ENCODE measurements at places on chromosomes 3 and 15.

- no peak for DNase-seq
These were observed 136.8 kb downstream of the FBLN2 start for GRCh38 chr3:13685721-13686120.

DNA sequence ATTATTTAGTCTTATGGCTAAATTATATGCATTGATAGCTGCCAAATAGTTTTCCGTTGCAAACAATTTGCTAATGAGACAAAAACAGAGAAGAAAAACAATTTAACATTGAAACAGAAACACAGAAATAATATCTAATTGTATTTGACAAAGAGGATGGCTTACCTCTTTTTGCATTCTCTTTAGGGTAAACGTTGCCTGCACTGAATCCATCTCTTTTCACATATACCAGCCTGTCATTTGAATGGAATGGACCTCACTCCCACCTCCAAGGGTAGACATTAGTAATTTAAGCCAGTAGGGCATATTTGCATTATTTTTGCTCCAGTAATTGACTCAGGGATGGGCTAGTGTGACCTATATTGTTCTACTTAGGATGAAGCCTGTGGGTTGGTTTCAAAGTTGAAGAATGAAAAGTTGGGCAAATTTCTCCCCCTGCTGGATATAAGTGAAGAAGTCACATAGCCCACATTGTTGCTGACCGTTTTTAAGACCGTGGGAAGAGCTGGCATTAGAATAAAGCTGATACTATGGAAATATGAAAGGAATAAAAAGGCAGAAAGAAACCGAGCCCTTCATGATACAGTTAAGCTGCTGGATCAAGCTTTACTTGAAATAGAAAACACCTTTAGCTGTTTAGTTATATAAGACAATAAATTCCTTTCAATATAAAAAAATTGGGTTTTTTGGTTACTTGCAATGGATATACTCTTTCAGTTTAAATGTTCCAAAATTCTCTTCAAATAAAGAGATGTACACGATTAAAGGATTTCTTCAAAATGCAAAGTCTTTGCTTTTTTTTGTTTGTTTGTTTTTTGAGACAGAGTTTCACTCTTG, 26.9 kb downstream of the PIERCE2 start:
- DNase-seq, result no peak

DNA sequence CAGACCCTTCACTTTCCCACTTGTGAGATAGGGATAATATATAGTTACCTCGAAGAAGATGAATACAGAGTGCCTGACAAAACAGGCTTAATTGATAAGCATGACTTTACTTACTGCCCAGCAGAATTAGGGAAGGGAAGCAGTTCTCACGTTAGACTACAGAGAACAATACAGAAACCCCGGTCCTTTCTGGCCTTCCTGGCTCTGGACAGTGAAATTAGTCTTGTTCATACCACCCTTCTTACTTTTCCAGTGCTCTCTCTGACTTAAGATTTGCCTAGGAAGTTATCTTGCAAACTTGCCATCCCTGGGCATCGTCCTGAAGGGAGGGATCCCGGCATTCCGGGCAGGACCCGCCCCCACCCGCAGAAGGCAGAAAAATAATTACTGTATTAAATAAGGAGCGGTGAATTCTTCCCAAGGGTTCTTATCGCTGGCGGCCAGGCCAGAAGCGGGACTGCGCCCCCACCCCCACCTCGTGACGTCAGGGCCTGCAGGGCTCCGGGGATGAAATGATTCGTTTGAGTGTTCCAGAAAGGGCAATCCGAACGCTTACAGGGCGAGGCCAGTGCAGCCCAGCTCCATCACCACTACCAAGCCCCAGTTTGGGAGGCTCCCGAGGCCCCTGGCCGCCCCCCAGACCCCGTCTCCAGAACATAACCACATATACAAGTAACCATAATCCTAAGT, 8.4 kb downstream of the SOX2 start:
- DNase-seq, result no peak

DNA sequence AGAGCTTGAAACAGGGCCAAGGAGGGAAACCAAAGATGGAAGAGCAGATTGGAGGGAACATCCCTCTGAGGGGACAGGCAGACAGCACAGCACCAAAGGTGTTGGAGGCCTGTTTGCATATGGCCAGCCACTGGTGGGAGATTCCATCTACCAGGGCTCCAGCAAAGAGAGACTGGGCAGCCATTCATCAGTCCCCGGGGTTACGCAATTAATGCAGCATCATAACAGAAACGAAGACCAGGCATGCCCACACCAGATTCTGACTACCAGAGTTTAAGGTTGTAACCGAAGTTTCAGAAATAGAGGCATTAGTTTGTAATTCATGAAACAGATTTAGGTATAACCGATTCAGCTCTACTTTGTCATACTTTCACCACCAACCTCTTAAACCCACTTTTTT, 58.1 kb downstream of the COL8A1 start:
- DNase-seq, result no peak

DNA sequence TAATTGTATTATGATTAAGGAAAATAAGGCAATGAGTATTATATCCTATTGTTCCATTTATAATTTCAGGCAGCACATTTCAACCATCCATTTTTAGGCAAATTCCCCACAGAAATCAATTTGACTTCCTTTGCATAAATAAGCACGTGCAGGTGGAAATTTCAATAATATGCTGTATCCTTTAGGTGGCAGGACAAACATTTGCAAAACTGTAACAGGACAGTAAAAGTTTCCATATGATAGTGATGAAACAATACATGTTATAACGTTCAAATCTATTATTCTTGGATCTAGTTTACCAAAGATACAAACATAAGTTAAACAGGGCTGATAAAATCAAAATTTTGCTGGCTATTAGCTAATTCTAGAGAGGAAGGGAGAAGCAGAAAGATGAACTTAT, 8.5 kb downstream of the UACA start:
- no peak for DNase-seq

DNA sequence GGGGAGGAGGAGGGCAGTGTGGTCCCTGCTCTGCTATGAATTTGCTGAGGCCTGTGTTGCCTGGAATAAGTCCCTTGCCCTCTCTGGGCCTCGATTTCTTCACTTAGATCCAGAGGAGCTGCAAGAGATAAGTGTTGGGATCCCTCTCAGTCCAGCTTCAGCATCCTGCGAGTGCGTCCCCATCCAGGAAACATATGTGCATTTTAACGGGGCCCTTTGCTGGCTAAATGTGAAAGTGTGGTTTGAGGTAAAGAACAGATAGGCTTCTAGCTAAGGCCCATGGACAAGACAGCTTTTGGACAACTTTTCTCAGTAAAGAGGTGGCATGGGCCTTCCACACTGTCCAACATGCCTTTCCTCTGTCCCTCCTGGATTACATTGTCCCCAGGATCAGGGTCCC, 26.5 kb downstream of the RPLP1 start:
- no peak for DNase-seq

DNA sequence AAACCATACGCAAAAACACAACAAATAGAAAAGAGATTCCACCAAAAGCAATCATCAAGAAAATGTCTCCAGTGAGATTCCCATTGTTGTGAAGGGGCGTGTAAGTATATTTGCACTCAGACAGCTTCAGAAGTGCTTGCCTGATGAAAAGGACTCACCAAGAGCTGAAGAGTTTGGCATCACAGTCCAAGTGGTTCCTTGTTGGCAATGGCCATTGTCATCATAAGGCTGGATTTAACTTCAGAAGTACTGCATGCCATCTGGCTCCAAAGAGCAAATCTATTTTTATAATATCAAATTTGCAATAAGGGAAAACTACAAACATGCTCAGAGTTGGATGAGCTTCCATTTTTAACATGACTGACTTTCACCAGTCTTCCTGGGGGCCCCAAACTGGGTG, 505.3 kb upstream of the NR2F2 start:
- DNase-seq, result peak; percentile 33

All from NCI-H2029 treated with DMSO at 0.1 percent for 48 hours (cell line).